ENCODE measurements at places on chromosomes 2 and 18.

DNA sequence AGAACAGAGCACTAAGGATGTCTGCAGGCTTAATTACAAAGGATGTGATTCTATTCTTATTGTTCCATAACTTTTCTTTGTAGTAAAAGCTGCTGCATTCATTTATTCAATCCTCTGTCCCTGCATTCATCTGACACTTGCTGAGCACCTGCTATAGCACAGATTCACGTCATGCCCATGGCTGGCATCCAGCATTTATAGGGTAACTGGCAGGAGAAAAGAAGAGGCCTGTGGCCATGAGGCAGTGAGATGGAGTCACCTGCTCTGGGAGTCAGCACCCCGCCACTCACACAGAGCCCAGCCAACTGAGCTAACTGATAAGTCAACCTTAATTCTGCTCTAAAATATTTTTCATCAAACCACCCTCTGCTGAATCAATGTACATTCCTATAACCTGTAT, 18.3 kb upstream of the CDC42EP3 start:
- DNase-seq, result no peak

DNA sequence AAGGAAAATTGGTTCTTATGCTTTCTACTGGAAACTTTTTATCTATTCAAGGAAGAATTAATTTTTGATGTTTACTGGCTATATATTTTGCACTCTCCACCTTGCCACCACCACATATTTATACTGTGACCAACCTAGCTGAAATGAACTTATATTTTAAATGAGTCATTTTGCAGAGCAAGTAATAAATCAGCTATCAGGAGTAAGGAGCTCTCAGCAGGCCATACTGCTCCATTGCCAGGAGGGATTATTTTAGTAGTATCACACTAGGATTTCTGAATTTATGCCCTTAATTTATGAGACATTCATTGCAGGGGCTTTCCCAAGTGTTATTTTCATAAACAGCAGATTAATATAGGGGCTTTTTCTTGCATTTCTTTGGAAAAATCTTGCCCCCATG, 125.8 kb upstream of the CYP1B1 start:
- no peak for DNase-seq

GRCh38 chr2:82968358-82968757, 1490.7 kb downstream of the SUCLG1 start:
- DNase-seq, result no peak

DNA sequence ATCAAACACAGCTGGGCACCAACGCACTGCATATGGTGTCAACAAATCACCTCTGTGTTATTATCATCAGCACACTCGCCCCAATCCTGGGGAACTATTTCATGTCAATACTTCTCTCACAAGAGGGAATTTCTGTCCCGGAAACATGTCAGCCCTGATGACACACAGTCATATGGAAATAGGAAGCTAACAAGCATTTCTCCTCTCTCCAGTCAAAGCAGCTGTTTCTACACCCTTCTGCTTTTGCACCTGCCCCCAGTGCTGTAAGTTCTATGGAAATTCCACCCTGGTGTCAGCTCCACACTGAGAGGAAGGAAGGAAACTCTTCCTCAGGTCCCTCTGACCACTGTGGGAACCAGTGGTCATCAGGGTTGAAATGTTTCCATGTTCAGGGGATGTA, 447.6 kb upstream of the ID2 start:
- DNase-seq, result no peak

GRCh38 chr2:27249159-27249890, 13.5 kb downstream of the SLC30A3 start:
- no peak for DNase-seq

GRCh38 chr2:46131-46470, 204 bp downstream of the FAM110C start:
- no peak for DNase-seq

- DNase-seq, result no peak
These were observed 45.1 kb upstream of the SERTAD2 start for GRCh38 chr2:64698668-64699444.

GRCh38 chr2:113166187-113166645, 7.6 kb upstream of the PSD4 start:
- no peak for DNase-seq

- no peak for DNase-seq
These were observed 38.2 kb downstream of the KCMF1 start for GRCh38 chr2:85009019-85009618.

GRCh38 chr2:145985517-145985916, 1465.6 kb upstream of the ZEB2 start:
- no peak for DNase-seq

DNA sequence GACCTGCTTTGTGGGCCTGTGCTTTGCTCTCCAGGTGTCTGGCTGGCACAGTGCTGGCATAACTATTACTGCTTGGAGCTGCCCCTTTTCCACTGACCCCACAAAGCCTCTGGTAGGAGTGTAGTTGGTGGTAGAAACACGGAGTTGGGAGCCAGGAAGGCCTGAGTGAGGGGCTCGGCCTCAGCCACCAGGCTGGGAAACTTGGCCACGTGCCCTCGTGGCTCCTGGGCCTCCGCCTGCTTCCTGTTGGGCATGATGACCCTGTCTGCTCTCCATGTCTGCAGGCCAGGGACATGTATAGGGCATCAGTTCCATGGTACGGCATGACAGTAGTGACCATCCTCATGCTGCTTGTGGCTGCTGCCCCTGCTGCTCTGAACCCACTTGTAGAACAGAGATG, 241.2 kb downstream of the FAM210A start:
- DNase-seq, result no peak

- DNase-seq, result no peak
These were observed 258.3 kb downstream of the SETBP1 start for GRCh38 chr18:44938720-44939665.

DNA sequence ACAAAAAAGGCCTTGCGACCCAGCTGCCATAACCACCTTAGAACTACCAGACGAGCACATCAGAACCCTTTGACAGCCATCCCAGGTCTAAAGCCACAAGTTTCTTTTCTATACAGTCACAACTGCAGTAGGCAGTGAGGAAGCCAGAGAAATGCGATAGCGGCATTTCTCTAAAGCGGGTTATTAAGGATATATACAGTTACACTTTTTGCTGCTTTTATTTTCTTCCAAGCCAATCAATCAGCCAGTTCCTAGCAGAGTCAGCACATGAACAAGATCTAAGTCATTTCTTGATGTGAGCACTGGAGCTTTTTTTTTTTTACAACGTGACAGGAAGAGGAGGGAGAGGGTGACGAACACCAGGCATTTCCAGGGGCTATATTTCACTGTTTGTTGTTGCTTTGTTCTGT, 48.8 kb downstream of the FEZ2 start:
- no peak for DNase-seq
